ENCODE measurements at places on chromosomes 6 and 20. TPM values are rescaled to one million over a fixed set of nuclear protein-coding genes. Genes with fewer than 3 reads are reported as not detected.

Gene FAM209B
- total RNA-seq, result 0.60 TPM

Gene CD24
- 0.27 TPM for total RNA-seq

Gene VGLL2
- total RNA-seq, result not detected

Gene MAFB
- total RNA-seq, result not detected

Gene PROCR
- 4.5 TPM for total RNA-seq

Gene ANKRD66
- total RNA-seq, result not detected

Gene FBXL4
- total RNA-seq, result 12.8 TPM

Gene FBXO5
- total RNA-seq, result 51.4 TPM

Gene TBX18
- not detected for total RNA-seq

Gene SH3BGRL2
- 5.1 TPM for total RNA-seq

Gene AK9
- 3.9 TPM for total RNA-seq

Gene AHI1
- total RNA-seq, result 35.6 TPM

Gene SLC32A1
- not detected for total RNA-seq

Gene TUBE1
- 30.3 TPM for total RNA-seq

Gene BHLHE23
- not detected for total RNA-seq

Gene C20orf96
- total RNA-seq, result 7.8 TPM

Gene GHRH
- total RNA-seq, result not detected

Gene HTR1B
- not detected for total RNA-seq

Gene SLC17A2
- total RNA-seq, result not detected

Gene LEMD2
- 38.8 TPM for total RNA-seq

Gene ADGRG6
- total RNA-seq, result 1.5 TPM

Gene CST7
- 41.5 TPM for total RNA-seq

Gene MCCD1
- not detected for total RNA-seq

Gene TENT5A
- total RNA-seq, result 0.76 TPM

Gene CDK5RAP1
- 42.3 TPM for total RNA-seq

Data from activated naive CD8-positive, alpha-beta T cell treated with anti-CD3 and anti-CD28 coated beads for 36 hours (primary cell).